ENCODE measurements at places on chromosomes 12 and 14. TPM values are rescaled to one million over a fixed set of nuclear protein-coding genes. Genes with fewer than 3 reads are reported as not detected.

GRCh38 chr12:25361511-25361910, 110.8 kb upstream of the KRAS start:
- no peak overlapping the region for H3K4me3 ChIP-seq
- H3K36me3 ChIP-seq: no peaks in the 10 kb centered on the region
- H3K4me1 ChIP-seq: no peaks in the 10 kb centered on the region
- H3K27ac ChIP-seq: no peak overlapping the region
- DNase-seq: no peak

DYNLL1 gene
- total RNA-seq: 258 TPM

DNA sequence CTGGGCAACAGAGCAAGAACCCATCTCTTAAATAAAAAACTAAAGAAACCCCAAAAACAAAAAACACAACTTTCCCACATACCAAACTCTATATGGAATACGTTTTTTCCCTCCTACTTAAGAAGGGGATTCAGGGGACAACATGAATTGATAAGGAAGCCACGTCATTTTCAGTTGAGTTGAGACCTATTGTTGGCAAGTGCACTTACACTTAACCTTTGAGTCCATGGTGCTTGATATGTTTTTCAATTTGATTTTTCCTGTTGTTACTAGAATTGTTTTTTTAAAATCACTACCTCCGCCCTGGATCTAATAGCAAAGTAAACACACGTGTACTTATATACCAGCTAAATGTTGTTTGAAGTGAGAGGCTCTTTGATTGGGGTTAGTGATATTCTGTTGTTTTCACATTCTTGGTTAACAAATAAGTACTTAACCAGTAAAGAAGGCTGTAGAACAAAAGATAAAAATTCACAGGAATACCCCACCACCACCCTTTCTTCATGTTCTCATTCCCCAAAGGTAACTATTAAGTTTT, 2.0 kb downstream of the FAM177A1 start:
- H3K4me3 ChIP-seq: no peak overlapping the region
- no peaks in the 10 kb centered on the region for H3K27me3 ChIP-seq
- H3K4me1 ChIP-seq: peaks cover 5% of the 10 kb centered on the region
- H3K36me3 ChIP-seq: no peaks in the 10 kb centered on the region
- H3K27ac ChIP-seq: no peak overlapping the region

DNA sequence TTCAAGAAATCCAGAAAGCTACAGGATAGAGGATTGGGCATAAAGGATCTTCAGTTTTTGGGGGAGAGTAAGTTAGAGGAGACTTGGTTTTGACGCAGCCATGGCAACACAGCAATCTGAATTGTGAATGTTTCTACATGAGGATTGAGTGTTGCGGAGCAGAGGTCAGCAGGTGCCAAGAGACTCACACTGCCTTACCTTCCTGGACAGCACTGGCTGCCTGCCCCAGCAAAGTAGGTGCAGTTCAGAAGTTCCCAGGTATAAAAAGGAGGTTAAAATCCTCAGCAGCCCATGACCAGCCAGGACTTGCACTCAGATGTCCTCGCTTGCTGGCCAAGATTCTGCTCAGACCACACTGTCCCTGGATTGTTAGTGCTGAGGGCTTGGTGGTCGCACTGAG, 371.1 kb downstream of the DPF3 start:
- H3K36me3 ChIP-seq: no peaks in the 10 kb centered on the region
- no peak overlapping the region for H3K27ac ChIP-seq
- H3K4me1 ChIP-seq: no peaks in the 10 kb centered on the region
- H3K27me3 ChIP-seq: no peaks in the 10 kb centered on the region
- DNase-seq: no peak

DNA sequence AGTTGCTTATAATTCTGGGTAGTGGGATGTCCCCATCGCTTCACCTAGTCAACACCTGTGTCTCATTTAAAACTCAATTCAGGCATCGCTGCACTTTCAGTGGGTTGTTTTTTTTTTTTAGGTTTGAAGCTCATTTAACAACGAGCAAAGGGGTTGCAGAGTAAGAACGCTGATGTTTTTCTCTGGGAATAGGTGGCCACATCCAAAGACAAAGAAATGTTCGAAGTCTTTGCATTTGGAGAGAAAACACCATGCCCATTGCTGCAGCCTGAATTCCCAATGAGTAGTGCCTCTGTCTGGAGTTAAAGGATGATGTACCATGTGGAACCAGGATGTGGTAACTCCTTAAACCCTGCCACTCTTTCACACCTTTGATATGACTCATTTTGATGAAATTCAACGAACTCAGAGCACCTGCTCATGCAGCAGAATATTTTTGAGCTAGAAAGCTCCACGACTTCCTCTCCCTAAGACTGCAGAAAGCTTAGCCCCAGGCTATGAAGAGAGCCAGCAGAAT, 35.1 kb upstream of the BATF start:
- H3K4me1 ChIP-seq: no peaks in the 10 kb centered on the region
- H3K27ac ChIP-seq: no peak overlapping the region
- H3K27me3 ChIP-seq: no peaks in the 10 kb centered on the region
- no peaks in the 10 kb centered on the region for H3K36me3 ChIP-seq
- H3K4me3 ChIP-seq: no peak overlapping the region
- no peak for DNase-seq

- no peaks in the 10 kb centered on the region for H3K36me3 ChIP-seq
- DNase-seq: no peak
- H3K4me1 ChIP-seq: no peaks in the 10 kb centered on the region
- H3K4me3 ChIP-seq: no peak overlapping the region
These were observed 115.9 kb upstream of the TMPO start for GRCh38 chr12:98399532-98399931.

GRCh38 chr12:66065150-66065549, 65.4 kb downstream of the LLPH start:
- no peak overlapping the region for H3K4me3 ChIP-seq
- DNase-seq: no peak
- H3K4me1 ChIP-seq: peaks cover 4% of the 10 kb centered on the region
- H3K36me3 ChIP-seq: no peaks in the 10 kb centered on the region
- no peaks in the 10 kb centered on the region for H3K27me3 ChIP-seq
- H3K27ac ChIP-seq: no peak overlapping the region

DNA sequence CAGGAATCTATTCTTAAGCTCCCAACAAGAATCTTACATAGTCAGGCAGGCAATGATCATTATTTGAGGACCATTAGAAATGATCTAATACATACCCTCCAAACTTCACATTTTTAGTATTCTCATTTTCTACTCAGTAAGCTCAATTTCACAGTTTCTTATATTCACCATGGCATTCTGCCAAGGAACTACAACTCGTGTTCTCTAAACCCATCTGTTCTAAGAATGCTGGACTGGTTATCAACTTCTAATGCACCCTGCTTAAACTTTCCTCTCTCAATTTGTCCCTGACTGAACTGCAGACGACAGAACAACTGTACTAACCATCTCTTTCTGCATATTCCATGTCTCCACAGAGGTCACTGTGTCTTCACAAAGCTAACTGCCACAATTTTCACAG, 58.6 kb downstream of the GXYLT1 start:
- no peaks in the 10 kb centered on the region for H3K4me1 ChIP-seq
- no peak overlapping the region for H3K4me3 ChIP-seq
- no peaks in the 10 kb centered on the region for H3K27me3 ChIP-seq
- DNase-seq: no peak
- H3K27ac ChIP-seq: no peak overlapping the region

ENDOU gene
- total RNA-seq: 0.91 TPM

- H3K4me1 ChIP-seq: peaks cover 3% of the 10 kb centered on the region
- H3K36me3 ChIP-seq: no peaks in the 10 kb centered on the region
- peak; percentile 89 for DNase-seq
- no peak overlapping the region for H3K4me3 ChIP-seq
These were observed 10.7 kb upstream of the ATP2A2 start for GRCh38 chr12:110270125-110270962.

DNA sequence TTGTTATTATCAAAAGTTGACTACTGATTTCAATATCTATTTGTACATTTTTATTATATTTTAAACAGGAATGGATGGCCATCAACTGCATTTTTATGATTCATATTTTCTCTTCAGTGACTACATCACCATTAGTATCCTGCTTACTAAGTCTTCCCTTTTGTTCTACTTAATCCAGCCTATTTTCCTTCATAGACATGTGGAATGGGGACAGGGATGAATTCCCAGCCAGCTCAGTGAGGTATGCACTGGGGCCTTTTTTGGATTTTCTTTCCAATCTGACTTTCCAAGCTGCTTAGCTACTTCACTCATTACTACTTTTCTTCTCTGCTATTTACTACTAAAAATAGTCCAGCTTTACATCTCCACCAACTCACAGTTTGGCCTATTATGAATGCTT, 38.4 kb downstream of the AKAP6 start:
- no peak overlapping the region for H3K27ac ChIP-seq
- no peaks in the 10 kb centered on the region for H3K4me1 ChIP-seq
- no peak for DNase-seq

ZC3H10 gene
- 8.6 TPM for total RNA-seq

POTEG gene
- total RNA-seq: not detected

DNA sequence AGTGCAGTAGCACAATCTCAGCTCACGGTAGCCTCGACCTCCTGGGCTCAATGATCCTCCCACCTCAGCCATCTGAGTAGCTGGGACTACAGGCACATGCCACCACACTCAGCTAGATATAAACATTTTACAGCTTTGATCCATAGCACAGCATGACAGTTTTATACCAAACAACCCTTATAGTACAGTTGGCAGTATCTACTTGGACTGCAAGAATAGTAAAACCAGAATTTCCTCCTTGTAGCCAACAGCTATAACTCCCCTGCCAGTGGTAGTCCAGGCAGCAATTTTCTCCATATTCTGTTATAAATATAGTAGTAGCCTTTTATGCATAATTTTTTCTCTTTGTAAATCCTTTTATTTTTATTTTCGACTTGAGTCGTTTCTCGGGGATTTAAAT, 317.0 kb downstream of the FUT8 start:
- no peaks in the 10 kb centered on the region for H3K4me1 ChIP-seq
- no peaks in the 10 kb centered on the region for H3K27me3 ChIP-seq
- H3K27ac ChIP-seq: no peak overlapping the region
- no peak for DNase-seq
- H3K36me3 ChIP-seq: no peaks in the 10 kb centered on the region
- H3K4me3 ChIP-seq: no peak overlapping the region

GSC gene
- not detected for total RNA-seq

GRCh38 chr12:31526158-31526546, 64.8 kb downstream of the DENND5B start:
- peaks cover 4% of the 10 kb centered on the region for H3K4me1 ChIP-seq
- no peaks in the 10 kb centered on the region for H3K36me3 ChIP-seq
- H3K27me3 ChIP-seq: no peaks in the 10 kb centered on the region
- no peak overlapping the region for H3K4me3 ChIP-seq

- no peak overlapping the region for H3K4me3 ChIP-seq
- H3K27ac ChIP-seq: no peak overlapping the region
- H3K4me1 ChIP-seq: no peaks in the 10 kb centered on the region
- no peak for DNase-seq
These were observed 67.7 kb downstream of the GXYLT1 start for GRCh38 chr12:42076976-42077375.

GRCh38 chr12:2895511-2895910, 4.8 kb downstream of the TULP3 start:
- DNase-seq: no peak
- H3K36me3 ChIP-seq: no peaks in the 10 kb centered on the region
- H3K4me1 ChIP-seq: no peaks in the 10 kb centered on the region
- H3K27me3 ChIP-seq: no peaks in the 10 kb centered on the region

CCDC175 gene
- total RNA-seq: not detected

EIF2S3B gene
- 1.5 TPM for total RNA-seq

DNA sequence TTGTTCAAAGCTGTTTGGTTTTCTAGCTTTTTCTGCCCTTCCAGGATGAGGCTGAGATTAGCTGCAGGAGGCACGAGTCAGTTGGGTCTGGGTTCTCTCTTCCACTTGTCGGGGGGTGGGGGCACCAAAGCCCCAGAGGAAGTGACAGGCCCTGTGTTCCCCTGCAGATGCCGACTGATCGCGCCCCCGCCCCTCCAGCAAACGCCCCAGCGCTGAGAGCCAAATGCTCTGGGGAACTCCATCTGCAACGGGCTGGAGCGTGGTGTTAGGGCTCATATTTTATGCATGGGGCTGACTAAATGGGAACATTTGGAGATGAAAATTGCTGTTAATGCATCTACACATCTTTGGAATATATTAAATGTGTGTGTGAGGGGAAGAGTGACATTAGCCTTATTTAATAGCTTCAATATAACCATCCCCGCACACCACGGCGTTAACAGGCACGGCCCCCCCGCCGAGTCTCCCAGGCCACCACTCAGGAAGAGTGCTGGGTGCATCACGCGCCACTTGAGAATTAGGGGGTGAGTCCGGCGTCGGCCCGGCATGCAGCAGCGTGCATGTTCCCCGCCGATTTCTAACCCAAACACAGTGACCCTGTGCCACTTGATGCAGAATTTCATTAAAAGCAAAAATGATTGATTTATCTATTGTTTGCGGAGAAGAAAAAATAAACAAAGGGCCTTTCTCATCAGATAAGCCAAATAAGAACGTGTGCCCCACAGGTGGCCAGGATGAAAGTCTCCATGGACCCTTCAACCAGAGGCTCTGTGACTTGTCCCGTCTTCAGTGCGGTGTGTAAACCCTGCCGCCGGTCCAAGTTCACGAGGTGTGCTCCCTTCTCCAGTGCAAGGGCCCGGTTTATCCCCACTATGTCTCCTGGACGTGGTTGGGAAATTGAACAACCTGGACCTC, 165.0 kb upstream of the RTL1 start:
- no peaks in the 10 kb centered on the region for H3K4me1 ChIP-seq
- H3K27me3 ChIP-seq: no peaks in the 10 kb centered on the region
- no peaks in the 10 kb centered on the region for H3K36me3 ChIP-seq
- peak; percentile 28 for DNase-seq
- no peak overlapping the region for H3K4me3 ChIP-seq
- H3K27ac ChIP-seq: no peak overlapping the region

- DNase-seq: no peak
- no peaks in the 10 kb centered on the region for H3K27me3 ChIP-seq
- no peaks in the 10 kb centered on the region for H3K4me1 ChIP-seq
- H3K36me3 ChIP-seq: no peaks in the 10 kb centered on the region
- no peak overlapping the region for H3K27ac ChIP-seq
These were observed 337.7 kb downstream of the TMEM121 start for GRCh38 chr14:105864116-105864515.

DNA sequence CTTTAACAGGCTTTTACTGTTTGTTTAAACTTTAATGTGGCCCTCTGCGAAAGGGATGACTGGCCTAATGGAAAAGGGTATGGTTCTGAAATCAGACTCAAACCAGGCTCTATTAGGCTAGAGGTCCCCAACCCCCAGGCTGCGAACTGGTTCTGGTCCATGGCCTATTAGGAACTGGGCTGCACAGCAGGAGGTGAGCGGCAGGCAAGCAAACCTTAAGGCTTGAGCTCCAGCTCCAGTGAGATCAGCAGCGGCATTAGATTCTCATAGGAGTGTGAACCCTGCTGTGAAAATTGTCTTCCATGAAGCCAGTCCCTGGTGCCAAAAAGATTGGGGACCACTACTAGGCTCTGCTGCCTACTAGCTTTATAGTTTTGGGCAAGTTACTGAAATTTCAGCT, 11.1 kb downstream of the GALNT4 start:
- no peaks in the 10 kb centered on the region for H3K4me1 ChIP-seq
- H3K27me3 ChIP-seq: no peaks in the 10 kb centered on the region
- H3K27ac ChIP-seq: no peak overlapping the region
- H3K36me3 ChIP-seq: no peaks in the 10 kb centered on the region
- no peak overlapping the region for H3K4me3 ChIP-seq
- DNase-seq: no peak
